GM10248 (cell line): ENCODE measurements at places on chromosomes 3 and 15.

GRCh38 chr3:146065573-146066006 is 95.4 kb downstream of the PLOD2 start:
- DNase-seq, result no peak

DNA sequence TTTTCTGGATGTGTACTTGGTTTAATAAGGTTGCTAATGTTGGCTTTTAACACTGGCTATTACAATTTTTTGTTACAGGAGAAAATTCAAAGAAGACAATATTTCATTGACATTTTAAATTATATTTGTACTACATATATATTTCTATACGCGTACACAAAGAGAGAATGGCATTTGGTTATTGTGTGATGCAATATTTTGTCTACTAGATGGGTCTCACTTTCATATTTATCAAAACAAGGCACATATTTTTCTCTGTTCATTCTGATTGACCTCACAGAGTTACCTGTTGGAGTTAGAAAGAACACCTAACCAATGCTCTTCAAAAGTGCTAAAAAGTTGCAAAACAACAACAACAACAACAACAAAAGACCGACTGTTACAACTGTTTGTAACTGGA is 50.2 kb upstream of the VGLL3 start:
- DNase-seq, result no peak

DNA sequence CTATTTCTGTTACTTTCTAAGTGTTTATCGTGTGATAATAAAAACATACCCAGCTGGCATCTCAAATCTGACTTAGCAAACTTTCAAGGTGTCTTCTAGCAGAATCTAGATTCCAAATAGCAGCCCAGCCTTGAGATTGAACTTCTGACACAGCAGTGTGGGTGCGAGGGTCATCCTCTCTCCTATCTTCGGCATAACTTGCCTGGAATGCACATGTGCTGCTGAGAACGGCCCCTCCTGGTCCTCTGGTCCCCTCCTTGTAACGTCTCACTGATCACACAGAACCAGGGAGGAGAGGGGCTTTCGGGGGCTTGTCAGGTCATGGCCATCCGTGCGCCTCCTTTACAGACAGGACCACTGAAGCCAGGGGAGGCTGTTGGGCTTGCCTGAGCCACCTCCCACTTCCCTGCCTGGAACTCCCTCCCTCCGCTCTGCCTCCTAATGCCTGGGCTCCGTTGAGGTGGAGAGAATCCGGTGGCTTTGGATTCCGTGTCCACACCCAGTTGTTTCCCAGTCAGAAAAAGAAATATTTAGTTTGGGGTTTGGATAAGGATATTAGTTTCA is 344.4 kb upstream of the C2CD4B start:
- DNase-seq, result no peak

- DNase-seq, result no peak
Measured at GRCh38 chr15:56126409-56126808, 117.3 kb downstream of the RFX7 start.

GRCh38 chr3:60555686-60556354 is 695.4 kb downstream of the FHIT start:
- DNase-seq, result peak; percentile 32

- no peak for DNase-seq
Measured at GRCh38 chr3:165283328-165283727, 87.1 kb upstream of the SLITRK3 start.

GRCh38 chr3:108528459-108529252 is 18.3 kb upstream of the MYH15 start:
- DNase-seq, result peak; percentile 28

DNA sequence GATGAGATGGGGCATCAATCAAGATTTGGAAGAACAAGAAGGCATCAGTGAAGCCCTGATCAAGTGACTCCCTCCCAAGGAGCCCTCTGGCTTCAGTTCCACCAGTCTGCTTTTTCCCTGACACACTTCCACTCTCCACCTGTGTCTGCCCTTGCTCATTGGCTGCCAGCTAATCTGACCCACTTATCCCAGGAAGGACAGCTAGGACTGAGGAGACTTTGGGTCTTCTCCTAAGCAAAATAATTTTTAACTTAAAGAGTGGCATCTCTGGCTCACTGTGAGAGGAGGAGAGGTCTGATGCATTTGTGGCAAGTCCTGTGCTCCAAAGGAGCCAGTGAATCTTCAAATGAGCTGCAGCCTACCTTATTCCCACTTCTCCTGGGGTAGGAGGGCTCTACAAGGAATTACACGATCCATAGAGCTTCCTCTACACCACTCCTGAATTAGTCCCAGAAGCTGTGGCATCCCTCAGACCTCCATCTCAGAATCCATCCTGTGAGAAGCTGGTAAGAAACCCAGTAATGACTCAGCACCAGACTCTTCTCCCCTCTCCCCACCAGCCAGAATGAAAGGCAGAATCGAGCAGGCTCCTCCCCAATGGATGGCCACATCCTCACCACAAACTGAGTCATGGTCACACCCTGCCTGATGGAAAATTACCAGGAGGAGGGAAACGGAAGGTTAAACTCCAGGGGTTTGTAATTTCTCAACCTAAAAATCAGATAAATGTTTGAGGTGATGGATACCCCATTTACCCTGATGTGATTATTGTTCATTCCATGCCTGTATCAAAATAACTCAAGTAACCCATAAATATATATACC is 6.3 kb upstream of the PKM start:
- peak; percentile 56 for DNase-seq

- no peak for DNase-seq
Measured at GRCh38 chr3:8996681-8997121, 33.4 kb upstream of the RAD18 start.

DNA sequence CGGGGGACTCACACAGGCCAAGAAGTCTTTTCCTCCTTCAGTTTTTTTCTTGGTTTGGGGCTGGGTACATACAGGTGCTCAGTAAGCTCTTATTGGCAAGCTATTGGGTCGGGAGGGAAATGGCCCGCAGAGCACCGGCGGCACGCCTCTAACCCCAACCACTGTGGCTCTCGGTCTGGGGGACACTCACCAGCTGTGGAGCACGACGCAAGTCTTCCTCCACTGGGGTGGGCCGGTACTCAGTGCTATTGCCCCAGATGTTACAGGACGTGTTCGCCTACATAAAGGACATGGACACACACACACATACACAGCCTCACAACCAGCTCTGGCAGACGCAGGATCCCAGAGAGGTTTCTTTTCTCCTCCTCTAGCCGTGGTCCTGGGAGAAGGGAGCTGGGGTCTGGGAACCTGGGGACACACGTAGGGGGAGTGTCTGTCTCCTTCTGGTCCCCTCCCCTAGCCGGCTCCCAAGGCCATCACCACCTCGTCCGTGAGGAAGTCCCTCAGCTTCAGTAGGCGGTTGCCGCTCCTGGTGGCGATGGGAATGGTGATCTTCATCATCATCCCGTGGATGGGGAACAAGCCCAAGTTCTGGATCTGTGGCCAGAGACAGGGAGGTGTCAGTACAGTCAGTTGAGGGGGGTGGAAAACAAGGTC is 33.4 kb downstream of the FEM1B start:
- peak; percentile 4 for DNase-seq

- no peak for DNase-seq
Measured at GRCh38 chr3:101270149-101270548, 50.2 kb downstream of the IMPG2 start.

DNA sequence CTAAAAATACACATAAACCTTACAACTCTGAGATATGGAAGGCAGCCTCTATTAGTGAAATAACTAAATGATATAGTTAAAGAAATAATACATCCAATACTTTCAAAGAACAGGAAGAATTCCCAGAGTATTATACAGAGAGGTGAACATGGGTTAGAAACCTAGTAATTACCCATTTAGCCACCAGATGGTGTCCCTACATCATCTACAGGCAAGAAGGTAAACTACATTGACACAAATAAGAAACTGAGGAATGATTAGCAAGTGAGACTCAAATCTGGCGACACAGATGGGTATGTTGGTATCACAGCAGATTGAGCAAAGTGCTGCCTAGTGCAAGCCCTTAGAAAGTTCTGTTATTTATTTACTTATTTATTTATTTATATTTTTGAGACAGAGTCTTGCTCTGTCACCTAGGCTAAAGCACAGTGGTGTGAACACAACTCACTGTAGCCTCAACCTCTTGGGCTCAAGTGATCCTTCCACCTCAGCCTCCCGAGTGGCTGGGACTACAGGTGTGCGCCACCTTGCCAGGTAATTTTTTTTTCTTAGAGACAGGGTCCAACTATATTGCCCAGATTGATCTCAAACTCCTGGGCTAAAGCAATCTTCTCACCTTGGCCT is 28.2 kb downstream of the NEK4 start:
- peak; percentile 63 for DNase-seq

DNA sequence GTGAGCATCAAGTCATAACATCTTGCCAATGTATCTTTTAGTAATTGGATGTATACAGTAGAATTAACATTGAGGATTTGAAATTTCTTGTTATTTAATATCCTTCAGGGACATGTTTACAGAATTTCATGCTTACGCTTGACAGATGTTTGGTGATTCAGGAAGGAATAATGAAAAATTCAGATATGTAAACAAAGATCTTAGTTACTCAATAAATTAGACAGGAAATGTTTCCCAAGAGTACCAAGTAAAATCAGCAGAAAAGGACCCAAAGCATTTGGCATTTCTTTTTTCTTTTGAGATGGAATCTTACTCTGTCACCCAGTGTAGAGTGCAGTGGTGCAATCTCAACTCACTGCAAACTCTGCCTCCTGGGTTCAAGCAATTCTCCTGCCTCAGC is 4.7 kb upstream of the COL6A5 start:
- no peak for DNase-seq

- no peak for DNase-seq
Measured at GRCh38 chr3:14481646-14482036, 58.5 kb downstream of the GRIP2 start.

GRCh38 chr3:117722856-117723255 is 1013.3 kb downstream of the TUSC7 start:
- DNase-seq, result no peak

DNA sequence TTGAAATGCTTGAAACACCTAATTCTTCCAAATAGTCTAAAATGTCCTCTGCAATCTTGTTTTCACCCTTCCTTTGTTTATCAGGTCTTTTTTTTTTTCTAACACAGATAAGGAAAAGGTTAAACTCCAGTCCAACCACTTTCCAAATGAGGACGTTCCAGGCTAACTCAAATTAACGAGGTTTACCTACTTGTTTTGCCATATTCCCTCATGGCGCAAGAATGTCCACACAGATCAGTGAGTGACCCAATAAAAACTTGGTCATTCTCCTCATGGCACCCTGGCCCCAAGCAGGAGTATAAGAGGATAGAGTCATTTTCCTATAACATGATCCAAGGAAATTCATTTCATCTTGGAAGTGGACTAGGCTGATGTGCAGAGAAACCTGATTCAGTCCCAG is 6.6 kb upstream of the LIPC start:
- no peak for DNase-seq

DNA sequence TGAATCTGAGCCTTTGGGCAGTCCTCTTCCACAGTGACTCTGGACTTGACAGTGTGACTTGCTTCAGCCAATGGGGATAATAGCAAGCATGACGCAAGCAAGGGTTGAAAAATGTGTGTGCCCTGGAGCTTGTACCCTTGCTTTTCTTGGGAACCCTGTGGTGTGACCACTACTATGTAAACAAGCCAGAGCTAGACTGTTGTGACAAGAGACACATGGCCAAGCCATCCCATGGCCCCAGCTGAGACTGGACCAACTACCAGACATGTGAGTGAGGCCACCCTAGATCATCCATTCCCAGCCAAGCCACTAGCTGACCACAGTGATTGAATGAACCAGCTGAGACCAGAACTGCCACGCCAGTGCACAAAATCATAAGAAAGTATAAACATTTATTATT is 11.8 kb downstream of the MYO1E start:
- no peak for DNase-seq

DNA sequence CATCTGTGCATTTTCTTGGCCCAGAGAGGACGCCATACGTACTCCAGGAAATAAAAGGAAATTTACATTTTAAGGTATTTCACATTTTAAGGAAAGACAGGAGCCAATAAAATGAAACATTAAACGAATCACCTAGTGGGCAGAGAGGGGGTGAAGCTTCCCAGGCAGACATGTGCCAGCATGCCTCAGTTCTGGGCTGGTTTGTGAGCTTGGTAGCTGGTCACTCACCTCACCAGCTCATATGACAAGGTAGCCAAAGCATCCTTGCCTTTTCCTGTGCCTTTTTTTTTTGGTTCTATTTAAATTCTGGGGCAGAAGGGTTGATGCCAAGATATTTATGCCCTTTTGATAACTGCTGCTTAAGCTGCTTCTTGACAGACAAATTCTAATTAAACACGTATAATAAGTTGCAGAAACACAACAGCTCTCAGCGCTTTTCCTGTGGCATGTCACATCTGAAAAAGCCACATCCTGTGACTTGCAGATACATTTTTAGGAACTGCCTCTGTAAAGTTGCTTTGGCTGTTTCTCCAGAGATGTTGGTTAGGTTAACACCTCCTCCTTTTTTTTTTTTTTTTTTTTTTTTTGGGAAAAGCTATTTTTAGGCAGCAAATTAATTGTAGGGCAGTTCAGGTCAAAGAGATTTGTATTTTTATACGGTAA is 218.6 kb downstream of the PDCD6IP start:
- DNase-seq, result no peak

DNA sequence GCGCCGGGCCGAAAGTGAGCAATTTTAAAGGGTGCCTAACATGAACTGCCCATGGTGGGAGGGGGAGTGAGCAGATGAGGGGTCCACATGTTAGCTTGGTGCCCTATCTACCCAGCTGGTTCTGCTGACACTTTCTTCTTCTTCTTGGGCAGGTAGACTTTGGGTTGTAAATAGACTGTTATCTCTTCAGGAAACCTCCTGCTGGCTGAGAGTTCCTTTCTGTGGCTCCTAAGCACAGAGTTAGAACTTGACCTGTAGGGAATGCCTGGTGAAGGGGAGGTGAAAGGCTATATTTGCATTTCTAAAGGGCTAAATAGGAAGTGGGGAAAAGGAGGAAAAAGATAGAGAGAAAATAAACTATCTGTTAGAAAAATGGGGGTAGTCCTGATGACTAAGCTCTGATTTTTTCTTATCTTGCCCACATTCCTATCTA is 521.4 kb upstream of the TGFBR2 start:
- no peak for DNase-seq

DNA sequence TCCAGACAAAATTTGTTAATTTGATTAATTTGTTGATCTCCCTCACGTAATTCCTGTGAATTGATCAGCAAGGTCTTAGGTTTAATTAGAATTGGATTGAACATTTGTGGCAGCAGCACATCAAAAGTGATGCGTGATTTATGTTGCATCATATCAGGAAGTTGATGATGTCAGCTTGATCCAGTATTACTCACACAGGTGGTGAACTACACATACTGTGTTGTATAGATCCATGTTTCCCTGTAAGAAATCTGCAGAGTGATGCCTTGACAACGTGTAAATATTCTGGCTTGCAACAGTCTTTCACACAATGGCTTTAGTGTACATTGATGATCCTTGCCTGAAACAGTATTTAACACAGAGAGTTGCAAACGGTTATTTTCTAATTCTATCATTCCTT is 200.4 kb downstream of the ADAMTSL3 start:
- DNase-seq, result no peak

- peak; percentile 53 for DNase-seq
Measured at GRCh38 chr3:66472313-66473134, 28.3 kb downstream of the LRIG1 start.

DNA sequence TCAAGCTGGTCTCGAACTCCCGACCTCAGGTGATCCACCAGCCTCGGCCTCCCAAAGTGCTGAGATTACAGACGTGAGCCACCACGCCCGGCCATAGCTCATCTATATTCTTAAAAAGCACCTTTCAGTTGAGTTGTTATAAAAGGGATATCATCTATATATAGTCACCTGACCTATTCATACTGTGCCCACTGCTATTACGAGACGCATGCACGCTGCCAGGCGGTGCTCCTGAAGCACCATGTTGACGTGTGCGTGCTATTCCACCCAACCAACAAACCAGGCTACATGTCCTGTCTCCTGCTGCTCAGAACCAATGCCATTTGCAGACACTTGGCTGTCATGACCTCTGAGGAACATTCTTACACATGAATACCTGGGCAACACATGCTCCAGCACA is 17.6 kb downstream of the CYFIP1 start:
- no peak for DNase-seq
